ENCODE measurements at places on chromosomes 2 and 18.

- no peak for DNase-seq
Measured at GRCh38 chr18:33541316-33541715, 36.7 kb upstream of the ASXL3 start.

- DNase-seq, result no peak
Measured at GRCh38 chr18:44938720-44939665, 258.3 kb downstream of the SETBP1 start.

DNA sequence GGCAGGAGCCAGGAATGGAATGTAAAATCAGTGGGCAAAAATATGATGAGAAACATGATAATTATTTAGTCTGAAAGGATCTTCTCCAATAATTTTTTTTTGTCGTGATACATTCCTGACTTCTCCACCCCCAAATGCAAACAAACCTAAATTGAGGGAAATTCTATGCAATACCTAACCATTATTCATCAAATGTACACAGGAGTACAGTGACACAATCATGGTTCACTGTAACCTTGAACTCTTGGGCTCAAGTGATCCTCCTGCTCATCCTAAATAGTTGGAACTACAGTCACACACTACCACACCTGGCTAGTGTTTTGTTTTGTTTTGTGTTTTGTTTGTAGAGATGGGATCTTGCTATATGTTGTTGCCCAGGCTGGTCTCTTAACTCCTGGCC lies 46.5 kb downstream of the RAB10 start:
- no peak for DNase-seq

- DNase-seq, result no peak
Measured at GRCh38 chr18:3340682-3341097, 78.8 kb downstream of the MYL12B start.

GRCh38 chr18:58867281-58867961 lies 2.7 kb downstream of the ZNF532 start:
- no peak for DNase-seq

GRCh38 chr2:15561574-15562344 lies 625 bp upstream of the NBAS start:
- peak; percentile 10 for DNase-seq

DNA sequence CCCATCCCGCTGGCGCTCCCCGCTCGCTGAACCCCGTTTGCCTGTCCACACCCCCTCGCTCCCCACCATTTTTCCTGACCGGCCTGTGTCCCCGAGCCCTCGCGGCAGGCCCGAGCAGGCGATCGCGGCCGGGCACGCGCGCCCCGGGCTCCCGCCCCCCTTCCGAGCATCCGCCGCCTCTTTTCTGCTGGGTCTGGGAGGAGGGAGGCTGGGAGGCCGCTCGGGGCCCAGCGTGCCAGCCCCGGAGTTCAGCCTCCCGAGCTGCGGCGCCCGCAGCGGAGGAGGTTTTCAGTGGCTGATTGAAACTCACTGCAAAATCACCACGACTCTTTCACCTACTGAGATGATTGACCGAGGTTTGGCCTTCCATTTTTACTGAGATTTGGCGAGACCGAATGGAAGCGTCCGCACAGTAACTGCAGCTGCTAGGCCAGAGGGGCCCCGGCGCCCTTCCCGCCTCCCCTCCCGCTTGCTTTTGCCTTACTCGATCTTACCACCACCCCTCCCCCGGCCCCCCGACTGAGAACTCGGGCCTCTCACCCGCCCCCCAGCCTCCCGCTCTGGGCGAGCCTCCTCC lies 4.8 kb downstream of the SOX11 start:
- DNase-seq, result no peak

DNA sequence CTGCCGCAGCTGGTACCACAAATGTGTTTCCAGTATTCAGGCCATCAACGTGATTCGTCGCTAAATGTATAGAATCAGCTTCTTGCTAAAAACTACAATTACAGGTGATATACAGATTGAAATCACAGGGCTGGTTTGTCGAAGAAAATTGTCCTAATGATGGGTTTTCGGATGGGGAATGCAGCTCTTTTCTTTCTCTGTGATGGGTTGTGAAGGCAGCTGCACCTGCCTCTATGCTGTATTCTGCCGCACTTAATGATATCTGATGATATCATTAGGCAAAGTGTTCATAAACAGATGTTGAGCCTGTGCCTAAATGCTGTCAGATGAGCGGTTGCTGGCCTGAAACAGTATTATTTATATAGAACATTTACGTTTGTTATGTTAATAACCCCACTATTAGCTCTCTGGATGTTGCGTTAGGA lies 218.1 kb downstream of the ARHGAP15 start:
- no peak for DNase-seq

- DNase-seq, result no peak
Measured at GRCh38 chr2:8000870-8001269, 681.0 kb upstream of the ID2 start.

DNA sequence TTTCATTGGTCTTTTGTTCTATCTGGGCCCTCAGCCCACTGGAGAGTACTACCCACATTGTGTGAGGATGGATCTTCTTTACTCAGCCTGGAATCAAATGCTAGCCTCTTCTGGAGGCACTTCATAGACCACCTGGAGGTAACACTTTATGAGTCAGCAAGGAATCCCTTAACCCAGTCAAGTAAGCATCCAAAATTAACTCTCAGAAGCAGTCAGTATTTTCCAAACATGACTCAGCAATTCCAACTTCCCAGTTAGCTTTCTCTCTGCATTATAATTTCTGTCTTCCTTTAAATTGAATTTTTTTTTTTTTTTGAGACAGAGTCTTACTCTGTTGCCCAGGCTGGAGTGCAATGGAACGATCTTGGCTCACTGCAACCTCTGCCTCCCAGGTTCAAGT lies 142.7 kb downstream of the ACKR3 start:
- no peak for DNase-seq

DNA sequence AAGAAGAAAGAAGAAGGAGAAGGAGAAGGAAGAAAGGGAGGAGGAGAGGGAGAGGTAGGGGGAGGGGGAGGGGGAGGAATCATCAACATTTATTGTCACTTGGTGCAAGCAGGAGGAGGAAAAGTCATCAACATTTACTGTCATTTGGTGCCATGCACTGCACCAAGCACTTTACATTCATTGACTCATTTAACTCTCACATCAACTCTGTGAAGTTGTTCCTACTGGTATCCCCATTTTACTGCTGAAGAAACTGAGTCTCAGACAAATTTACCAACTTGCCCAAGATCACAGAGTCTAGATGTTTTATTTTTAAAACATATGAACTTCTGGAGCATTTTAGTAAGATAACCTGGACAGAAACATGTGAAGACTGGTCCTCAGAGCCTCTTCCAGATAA lies 46.7 kb upstream of the NEB start:
- no peak for DNase-seq

GRCh38 chr2:218555527-218555926 lies 12.6 kb downstream of the USP37 start:
- no peak for DNase-seq
